ENCODE measurements at places on chromosomes 1 and 21.

DNA sequence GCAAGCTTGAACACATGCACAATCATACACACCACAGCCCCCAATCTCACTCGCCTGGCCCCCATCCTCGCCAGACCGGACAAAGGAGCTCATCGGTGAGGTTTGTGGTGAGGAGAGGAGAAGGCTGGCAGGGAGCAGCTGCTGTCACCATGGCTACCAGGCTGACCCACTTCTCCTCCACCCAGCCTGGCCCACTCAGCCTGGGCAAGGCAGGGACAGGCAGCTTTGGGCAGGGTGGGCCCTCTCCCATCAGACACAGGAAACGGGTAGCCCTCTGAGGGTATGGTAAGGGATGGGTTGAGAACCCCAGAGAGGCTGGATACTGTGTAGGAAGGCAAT lies 15.9 kb downstream of the RIMS3 start:
- no peak for DNase-seq

GRCh38 chr1:1510912-1511532 lies 940 bp upstream of the ATAD3A start:
- DNase-seq: peak; percentile 17

DNA sequence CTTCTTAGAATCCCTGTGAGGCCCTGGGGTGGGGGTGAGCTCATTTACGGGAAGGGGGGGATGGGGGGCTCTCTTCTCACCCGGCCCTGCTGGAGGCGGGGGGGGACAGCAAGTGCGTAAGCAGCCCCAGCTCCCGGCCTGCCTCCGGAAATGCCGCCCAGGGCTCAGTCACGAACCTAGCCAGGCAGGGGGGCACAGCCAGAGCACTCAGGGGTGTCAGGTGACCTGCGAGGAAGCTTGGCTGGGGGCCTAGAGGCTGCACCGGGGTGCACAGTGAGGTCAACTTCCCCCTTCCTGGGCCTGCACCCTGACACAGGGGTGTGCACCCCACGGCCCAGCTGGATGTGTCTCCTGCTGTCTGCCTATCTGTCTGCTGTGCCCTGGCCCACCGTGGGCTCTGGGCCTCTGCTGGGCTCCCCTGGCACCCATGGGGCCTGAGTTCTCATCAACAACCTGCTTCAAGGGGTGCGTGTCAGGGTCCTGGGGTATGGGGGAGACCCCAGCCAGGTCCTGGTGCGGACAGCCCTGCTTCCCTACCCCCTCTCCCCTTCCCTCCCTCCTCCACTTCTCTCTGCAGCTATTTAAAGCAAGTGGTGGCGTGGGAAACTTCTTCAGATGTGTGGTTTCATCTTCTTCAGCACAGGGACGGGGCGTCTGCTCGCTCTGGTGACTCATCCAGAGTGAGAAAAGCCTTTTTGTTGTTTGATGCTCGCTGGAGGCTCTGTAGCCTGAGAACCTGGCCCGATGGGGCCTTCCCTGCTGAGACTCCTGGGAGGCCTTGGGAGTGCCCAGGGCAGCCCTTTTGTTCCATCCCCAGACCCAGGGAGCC lies 92.5 kb upstream of the RUNX3 start:
- DNase-seq: peak; percentile 96

- DNase-seq: peak; percentile 46
These were observed 65.4 kb downstream of the RUNX1 start for GRCh38 chr21:34983680-34984086.

DNA sequence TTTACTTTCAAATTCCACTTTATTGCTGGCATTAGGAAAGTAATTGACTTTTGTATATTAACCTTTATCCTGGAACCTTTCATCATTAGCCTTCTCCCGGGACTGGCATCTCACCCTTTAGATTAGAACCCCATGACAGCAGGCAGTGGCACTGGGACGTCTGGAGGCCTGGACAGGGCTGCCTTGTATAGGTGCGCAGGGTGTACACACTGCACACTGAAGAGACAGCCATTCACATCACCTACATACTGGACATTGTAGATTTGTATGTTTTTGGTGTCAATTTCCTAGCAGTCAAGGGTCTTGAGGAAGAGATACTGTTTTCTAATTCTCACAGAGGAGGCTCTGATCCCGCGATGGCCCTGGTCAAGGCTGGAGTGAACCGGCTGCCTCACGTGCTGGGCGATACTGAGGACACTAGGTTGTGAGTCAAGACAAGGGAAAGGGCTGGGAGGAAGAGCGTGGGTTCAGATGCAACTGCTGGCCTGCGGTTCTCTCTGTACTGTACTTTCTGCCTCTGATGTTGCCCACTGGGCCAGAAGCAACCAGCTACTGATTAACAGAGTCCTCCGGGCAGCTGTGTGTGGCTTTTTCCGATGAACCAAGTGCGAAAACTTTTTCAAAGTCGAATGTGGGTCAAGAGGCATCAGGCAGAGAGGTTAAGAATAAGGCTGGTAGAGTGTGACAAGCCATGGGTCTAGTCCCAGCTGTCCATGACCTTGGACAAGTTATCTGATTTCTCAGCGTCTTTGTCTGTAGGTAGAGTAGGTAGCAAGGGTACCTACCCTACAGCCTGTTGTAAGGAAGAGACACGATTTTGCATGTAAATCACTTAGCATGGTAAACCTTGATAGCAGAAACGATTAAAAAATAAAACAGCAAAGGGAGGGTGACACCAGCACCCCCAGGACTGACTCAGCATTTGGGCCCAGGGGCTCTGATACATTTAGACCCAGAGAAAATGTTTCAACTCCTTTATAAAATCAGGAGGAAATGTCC lies 38.2 kb upstream of the SLC25A33 start:
- no peak for DNase-seq

DNA sequence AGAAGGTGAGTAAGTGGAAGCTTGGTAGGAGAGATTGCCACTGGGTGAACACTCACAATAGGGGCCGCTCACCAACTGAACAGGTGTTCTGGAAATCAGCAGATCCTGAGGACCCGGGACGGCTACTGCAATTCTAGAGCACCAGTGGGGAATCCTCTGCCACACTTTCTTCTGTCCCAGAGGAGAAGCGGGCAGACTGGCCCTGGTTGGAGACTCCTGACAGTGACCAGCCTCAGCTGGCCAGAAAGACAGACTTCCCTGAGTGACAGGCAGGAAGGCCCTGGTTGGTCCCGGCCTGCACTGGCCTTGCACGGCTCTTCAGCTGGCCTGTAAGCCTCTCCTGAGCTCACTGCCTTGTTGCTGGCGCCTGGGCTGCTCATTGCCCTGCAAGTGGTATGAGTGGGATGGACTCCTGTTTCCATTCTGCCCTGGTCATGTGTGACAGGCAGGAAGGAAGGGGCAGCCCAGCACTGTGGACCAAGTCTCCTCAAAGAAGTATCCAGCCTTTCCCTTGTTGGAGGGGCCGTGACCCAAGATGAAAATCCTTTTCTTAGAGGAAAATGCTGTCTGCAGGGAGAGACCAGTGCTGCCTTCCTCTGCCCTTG lies 34.5 kb downstream of the MAN1C1 start:
- no peak for DNase-seq

DNA sequence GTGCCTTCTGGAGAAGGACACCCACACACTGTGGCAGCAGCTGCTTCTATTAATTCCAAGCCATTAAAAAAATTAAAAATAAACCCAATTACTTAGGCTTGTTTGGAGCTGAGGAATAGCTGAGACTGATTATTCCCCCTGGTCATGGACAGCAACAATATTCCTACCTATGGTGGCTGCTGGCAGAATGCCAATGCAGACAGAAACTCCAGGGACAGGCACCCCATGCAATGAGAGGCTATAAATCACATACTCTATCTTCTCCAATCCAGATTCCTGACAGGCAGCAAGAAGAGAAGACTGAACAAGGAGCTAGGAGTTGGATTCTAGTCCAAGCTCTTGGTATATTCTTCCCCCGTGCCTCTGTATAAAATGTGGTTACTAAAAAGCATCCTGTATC lies 275.4 kb upstream of the BEND5 start:
- DNase-seq: no peak

DNA sequence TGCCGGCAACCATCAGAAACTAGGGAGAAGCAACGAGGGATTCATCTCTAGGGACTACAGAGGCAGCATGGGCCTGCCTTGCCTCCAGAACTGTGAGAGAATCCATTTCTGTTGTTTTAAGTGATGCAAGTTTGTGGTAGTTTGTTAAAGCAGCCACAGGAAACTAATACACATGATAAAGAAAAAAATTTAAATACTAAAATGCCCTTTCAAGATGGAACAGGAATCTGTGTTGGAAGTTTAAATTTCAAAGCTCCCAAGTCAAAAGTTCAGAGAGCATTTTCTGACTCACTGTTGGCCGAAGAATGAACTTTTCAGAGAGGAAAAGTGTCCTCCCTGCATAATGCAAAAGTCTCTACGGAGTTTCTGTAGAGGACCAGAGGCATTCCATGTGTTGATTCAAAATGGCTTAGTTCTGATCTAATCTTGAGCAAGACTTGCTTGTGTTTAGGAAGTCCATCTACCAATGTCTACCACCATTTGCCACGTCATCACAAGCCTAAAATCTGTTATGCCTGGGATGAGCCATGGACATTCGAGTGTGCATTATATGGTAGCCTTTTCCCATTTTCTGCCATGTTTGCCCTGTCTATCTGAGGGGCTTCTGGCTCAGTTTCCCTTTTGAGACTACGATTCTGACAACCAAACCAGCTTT lies 22.4 kb upstream of the ARHGAP29 start:
- no peak for DNase-seq

DNA sequence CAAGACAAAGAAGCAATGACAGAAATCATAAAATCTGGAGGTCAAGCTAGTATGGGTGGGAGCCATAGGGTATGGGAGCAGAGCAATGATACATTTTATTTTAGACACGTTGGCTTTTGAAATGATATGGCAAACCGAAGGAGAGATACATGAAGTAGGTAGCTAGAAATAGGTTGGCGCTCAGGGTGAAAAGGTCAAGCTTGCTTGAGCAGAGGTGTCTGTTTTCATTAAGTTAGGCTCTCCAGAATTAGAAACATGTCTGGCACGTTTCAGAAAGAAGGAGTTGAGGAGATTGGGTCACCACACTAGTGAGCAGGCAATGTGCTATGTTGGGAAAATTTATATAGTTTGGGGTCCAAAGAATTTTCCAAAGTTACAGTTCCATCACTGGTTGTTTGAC lies 151.4 kb downstream of the AMY1C start:
- no peak for DNase-seq

DNA sequence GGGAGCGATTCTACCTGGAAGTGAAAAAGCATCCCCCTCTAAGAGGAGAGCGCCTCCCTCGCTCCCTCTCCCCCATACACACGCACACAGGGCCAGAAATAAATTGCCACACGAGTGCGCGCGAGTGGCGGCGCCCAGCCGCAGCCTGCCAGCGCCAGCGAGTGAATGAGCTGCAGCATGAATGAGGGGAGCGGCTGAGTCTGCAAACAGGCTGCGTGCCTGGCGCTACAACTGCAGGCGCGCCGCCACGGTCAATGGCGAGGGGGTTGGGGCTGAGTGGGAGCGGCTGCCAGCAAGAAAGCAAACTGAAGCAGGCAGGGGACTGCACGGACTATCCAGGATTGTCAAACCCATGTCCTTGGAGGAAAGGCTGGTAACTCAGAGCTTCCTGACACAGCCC lies 2.2 kb downstream of the CAMK1G start:
- no peak for DNase-seq

DNA sequence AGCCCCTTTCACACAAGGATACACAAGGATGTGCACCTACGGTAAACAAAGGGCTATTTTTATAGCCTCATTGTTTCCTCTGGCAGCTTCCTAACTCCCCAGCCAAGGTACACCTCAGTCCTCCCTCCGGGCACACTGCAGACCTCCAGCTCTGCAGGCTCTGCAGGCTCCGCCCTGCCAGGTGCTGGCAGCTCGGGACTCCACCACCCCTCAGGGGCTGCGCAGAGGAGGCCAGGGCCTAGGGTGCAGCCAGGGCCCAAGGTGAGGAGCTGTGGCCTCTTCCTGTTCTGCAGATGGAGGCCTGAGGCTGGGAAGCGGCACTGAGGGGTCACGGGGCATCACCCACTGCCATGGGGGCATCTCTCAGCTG lies 19.8 kb upstream of the CLSTN1 start:
- no peak for DNase-seq

DNA sequence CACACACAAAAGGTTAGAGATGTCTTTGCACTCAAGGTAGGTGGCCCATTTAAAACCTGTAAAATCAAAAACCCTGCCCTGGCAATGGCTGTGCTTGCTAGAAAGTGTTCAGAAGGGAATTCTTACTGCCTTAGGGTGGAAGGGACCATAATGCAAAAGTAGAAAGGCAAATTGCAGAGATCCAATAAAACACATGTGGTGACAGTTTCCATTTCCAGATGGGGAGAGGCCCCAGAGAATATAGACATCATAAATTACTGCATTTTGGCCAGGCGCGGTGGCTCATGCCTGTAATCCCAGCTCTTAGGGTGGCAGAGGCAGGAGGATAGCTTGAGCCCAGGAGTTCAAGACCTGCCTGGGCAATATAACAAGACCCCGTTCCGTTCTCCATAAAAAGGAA lies 13.0 kb downstream of the FMO1 start:
- no peak for DNase-seq

- no peak for DNase-seq
These were observed 68.3 kb upstream of the TARDBP start for GRCh38 chr1:10943991-10944730.

DNA sequence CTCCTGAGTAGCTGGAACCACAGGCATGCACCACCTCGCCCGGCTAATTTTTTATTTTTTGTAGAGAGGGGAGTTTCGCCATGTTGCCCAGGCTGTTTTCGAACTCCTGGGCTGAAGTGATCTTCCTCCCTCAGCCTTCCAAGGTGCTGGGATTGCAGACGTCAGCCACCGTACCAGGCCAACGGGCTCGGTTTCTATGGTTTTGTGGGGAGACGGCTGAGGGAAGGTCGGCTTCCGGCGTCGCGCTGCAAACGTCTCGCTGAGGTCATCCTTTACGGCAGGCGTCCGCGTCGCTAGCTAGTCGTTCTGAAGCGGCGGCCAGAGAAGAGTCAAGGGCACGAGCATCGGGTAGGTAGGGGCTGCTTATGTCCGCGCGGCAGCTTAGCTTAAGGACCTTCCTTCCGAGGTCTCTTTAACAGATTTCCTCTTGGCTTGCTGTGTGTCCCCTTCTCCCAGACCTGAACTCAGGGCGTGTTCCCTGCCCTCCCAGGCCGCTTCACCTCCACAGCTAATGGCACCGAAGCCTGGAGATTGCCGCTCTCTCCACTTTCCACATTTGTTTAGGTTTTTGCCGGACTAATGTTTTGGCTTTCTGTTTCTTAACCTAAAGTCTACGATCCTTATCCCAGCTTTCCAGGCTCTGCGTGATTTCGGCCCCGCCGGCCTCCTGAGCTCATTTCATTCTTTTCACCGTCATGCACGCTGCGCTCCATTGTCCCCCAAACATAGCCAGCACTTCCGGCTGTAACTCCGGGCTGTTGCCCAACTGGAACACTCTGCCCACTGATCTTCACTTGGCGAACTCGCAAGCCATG lies at the start of gene NDUFS5:
Gene NDUFS5, plus strand, starts transcription at position 300 of the 815 bp plus-strand sequence. CDS start 2,375 bp downstream, outside the sequence.
- peak; percentile 87 for DNase-seq

GRCh38 chr1:63611231-63611630 lies 18.0 kb downstream of the PGM1 start:
- DNase-seq: no peak

DNA sequence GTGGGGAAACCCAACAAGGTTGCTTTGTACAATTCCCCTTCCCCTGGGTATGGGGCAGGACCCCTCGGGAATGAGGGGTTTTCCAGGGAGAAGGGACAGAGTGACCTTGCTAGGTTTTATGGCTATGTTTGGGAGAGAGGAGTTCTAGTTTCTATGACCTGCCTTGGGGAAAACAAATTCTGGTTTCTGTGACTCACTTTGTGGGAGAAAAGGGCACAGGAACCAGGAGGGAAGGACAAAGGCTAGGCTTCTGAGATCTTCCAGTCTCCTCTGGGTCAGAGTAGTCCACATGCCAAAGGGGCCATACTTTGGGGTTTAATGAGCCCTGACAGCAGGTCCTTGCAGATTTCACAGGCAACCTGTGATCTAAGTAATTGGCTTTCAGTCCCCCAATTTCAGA lies 5.5 kb upstream of the PTGER3 start:
- DNase-seq: no peak

Data from activated CD4-positive, alpha-beta T cell treated with anti-CD3 and anti-CD28 coated beads, Interleukin-2, amount 10 ng/mL, durations not matched to agents 7 days and 5 days (primary cell).